Right ventricle myocardium inferior (tissue), 1 donor: ENCODE measurements at places on chromosomes 4 and X.
A peak's percentile ranks its signal among the peaks of the same experiment; 100 is the strongest.

DNA sequence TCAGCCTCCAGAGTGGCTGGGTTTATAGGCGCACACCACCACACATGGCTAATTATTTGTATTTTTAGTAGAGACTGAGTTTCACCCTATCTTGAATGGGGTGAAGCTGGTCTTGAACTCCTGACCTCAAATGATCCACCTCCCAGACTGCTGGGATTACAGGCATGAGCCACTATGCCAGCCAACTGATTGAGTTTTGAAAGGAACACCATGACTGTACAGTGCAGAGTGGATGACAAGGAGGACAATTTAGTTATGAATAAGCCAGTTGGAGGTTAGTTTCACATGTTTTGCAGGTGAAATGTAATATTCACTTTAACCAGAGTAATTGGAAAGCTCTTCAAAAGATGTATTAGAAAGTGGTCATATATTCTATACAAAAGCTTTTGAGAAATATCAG is 60.8 kb downstream of the PCDH18 start:
- no peak for DNase-seq

DNA sequence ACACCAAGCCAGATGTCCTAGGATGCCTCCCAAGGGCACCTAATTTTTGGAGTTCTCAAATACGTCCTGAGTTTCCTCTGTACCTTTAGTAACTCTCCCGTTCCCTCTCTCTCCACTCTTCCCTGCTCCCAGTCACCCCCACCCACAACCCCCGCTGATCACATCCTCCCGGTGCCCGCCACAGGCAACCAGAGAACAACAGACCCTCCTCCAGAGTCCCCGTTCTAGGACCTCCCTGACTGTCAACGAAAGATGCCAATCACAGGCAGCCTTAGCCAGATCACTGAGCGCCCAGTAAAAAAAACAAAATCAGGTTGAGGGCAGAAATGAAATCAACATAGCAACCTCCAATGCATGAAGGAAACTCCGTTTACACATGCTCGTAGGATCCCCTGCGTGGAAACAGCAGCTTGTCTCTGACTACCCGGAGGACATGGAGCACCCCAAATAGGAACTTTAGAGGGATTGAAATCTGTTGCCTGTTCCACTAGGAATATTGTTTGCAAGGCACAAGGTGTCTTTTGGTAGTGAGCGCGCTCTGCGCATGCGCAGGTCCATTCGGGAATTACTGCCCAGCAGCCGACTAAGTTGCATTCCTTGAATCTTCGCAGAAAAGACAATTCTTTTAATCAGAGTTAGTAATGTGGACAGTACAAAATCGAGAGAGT is at the start of gene GABRB1:
TSS of gene GABRB1 (plus strand) at position 557 of the 668 bp plus-strand sequence.
- peak; percentile 67 for DNase-seq

- DNase-seq = no peak
Observed at GRCh38 chr4:174318829-174319764, 35.4 kb downstream of the CEP44 start.

GRCh38 chr4:6516762-6517161 is 44.3 kb upstream of the PPP2R2C start:
- DNase-seq = no peak

- no peak for DNase-seq
Observed at GRCh38 chr4:125428832-125429231, 114.1 kb downstream of the FAT4 start.

- no peak for DNase-seq
Observed at GRCh38 chrX:153951683-153952372, 7.4 kb upstream of the RENBP start.

DNA sequence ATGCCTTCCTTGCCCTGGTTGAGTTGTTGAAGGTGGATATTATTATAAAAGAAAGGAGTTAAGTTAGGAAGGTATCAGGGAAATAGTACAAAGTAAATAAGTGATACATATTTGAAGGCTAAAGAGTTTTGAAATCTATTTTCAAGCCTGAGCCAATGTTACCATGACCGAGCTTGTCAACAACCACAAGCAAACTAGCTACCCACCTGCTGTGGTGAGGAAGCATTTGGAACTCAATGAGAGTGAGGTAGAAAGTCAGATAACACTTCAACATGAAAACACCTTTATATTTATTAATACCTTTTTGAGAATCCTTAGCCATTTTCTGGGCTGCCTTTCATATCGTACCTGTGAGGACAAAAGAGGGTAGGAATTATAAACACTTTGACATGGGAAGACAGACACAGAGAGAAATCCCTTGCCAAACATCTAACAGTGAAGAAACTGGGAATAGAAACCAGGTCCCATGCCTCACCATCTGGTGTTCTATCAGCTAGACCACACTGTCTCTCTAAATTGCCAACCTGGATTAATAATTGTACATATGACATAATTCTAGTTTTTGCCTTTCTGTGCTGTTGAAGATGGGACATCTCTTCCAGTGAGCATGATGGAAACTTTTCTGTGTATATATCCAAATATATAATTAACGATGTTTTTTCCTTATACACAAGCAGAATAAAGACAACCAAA is 606.4 kb upstream of the NR3C2 start:
- no peak for DNase-seq

GRCh38 chr4:138428611-138429010 is 186.5 kb upstream of the SLC7A11 start:
- no peak for DNase-seq

GRCh38 chr4:32243926-32244325 is 1523.8 kb downstream of the PCDH7 start:
- no peak for DNase-seq

DNA sequence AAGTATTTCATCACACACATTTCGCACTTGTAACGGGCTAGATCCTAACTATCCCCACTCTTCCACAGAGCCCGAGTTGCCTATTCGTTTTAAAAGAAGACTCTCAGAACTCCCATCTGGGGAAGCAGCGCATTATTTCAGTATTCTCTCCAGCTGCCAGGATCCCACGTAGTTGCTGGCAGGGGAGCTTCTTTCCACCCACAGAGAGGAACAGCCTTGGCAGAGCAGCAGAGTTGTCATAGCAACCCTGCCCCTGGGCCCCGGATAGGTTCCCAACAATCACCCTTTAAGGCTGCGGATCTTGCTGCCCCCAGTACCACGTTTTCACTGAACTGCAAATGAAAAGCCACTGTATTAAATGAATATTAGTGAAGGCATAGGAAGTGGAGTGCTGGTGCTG is 106.7 kb downstream of the GPM6A start:
- DNase-seq = no peak

- DNase-seq = no peak
Observed at GRCh38 chrX:82218361-82218760, 1016.5 kb downstream of the SH3BGRL start.

GRCh38 chr4:24278693-24279092 is 305.7 kb downstream of the DHX15 start:
- no peak for DNase-seq

GRCh38 chrX:9903146-9903545 is 64.0 kb upstream of the CLDN34 start:
- DNase-seq = no peak
